ENCODE measurements at places on chromosomes 1 and 21. TPM values are rescaled to one million over a fixed set of nuclear protein-coding genes. Genes with fewer than 3 reads are reported as not detected.

CFAP57 gene
- 0.07 TPM for polyA plus RNA-seq

TRIM62 gene
- 0.57 TPM for polyA plus RNA-seq

FCRL6 gene
- polyA plus RNA-seq: not detected

DNA sequence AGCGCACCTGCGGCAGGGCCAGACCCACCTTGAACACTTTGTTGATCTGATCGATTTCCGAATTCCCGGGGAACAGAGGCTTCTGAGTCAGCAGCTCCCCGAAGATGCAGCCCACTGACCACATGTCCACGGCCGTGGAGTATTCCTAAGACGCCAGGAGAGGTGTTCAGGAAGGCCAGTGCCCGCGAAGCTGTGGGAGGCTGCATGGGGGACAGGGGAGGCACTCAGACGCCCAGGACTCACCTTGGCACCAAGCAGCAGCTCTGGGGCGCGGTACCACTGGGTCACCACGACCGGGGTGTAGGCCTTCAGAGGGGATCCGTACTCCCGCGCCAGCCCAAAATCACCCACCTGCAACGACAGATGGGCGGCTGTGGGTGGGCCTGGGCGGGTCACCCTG, 11.2 kb upstream of the SLC35E2B start:
- DNase-seq: no peak

GRCh38 chr21:35478161-35479064, 429.3 kb upstream of the RUNX1 start:
- DNase-seq: no peak
